Activated CD8-positive, alpha-beta memory T cell treated with anti-CD3 and anti-CD28 coated beads for 4 hours (primary cell): ENCODE measurements at places on chromosomes 2 and 18.

GRCh38 chr2:222903234-222904220, 42.7 kb downstream of the ACSL3 start:
- DNase-seq = no peak

- no peak for DNase-seq
Measured at GRCh38 chr2:64586883-64587481, 62.9 kb downstream of the AFTPH start.

DNA sequence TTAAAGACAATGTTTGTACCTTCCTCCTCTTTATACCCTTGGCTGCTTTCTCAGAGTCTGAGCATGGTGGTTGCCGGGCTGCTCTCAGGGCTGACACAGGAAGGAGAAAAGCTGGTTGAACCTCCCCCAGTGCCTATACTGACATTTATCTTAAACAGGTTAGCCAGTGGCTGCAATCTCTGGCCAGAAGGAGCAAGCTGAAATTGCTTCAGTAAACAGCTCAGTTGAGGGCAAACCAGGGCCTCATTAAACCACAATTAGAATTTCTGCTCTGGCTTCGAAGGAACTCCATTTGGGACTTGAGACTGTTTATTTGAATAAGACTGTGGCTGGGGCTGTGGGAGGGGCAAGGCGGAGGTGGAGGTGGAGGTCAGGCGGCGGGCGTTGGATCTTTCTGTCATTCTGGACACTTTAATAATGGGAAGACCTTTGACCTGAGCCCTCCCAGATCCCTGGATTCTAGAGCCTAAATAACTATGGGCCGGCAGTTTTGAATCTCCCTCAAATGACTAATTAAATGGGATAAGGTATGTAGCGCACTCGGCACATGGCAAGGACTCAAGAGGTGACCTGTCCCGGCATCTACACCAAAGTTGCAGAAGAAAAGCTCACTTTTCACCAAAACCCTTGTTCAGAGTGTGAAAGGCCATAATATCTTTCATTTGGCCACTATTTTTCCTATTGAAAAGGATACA, 120.6 kb upstream of the MYCN start:
- DNase-seq = no peak

DNA sequence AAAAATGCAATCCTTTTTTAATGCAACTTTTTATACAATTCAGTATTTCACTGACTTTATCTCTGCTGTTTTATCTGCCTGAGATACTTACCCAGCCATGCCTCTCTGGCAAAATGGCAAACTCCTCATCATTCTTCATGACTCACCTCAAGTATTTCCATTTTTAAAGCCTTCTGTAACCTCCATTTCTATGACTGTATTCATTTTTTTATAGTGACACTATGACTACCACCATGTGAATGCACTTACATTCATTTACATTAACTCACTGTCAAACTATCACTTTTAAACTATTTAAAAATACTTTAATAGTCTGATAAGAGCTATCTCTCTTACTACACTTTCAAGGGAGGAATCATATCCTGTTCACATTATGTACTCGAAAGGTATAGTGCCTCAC, 99.4 kb upstream of the SCN7A start:
- no peak for DNase-seq

- DNase-seq = peak; percentile 56
Measured at GRCh38 chr2:25294573-25295462, 46.9 kb downstream of the DNMT3A start.

DNA sequence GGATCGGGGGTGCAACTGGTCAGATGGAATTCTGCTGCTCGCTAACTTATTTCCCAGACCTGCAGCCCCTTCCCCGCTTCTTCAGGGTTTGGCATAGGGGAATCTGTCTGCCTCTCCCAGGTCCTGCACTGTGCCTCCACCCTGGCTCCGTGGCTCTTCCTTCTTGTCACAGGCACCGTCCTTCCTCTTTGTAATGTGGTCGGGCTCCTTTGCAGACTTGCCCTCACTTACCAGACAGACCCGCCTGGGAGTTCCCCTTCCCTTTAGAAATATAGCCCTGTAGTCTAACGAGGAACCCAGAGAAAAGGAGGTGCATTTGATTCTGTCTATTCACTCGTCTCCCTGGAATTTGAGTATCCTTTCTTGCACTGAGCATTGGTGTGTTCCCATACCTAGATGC, 63.9 kb upstream of the PAX8 start:
- no peak for DNase-seq
